ENCODE measurements at places on chromosomes 7 and 10.

DNA sequence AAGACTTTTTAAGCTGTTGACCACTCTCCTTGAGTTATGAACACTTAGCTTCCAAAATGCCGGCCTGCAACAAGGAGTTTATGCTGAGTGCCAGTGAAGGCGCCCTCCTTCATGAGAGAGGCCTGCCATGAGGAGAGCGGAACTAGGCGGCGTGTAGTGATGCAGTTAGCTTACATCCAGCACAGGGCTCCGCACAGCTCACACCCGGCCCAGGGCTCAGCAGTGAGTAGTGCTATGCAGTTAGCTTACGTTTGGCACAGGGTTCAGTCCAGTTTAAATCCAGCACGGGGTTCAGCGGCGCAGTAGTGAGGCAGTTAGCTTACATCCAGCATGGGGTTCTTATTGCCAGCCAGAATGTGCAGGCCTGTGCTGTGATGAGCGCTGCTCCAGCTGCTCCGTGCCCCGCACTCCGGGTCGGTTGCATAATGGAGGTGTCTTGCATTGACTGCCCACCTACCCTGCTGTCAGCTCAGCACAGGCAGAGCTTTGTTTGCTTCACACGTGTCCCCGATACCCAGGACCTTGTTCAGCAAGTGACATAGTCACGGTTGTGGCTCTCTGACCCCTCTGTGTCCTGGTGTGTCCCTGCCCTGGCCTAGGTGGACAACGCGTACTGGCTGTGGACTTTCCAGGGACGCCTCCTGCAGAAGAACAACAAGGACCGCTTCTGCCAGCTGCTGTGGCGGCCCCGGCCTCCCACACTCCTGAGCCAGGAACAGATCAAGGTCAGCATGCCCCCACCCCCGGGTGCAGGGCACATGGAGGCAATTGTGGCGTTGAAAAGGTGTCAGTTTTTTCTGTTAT lies 21.9 kb downstream of the EIF3B start:
- DNase-seq = no peak

- DNase-seq = no peak
These were observed 270.4 kb downstream of the RELN start for GRCh38 chr7:103719070-103719469.

DNA sequence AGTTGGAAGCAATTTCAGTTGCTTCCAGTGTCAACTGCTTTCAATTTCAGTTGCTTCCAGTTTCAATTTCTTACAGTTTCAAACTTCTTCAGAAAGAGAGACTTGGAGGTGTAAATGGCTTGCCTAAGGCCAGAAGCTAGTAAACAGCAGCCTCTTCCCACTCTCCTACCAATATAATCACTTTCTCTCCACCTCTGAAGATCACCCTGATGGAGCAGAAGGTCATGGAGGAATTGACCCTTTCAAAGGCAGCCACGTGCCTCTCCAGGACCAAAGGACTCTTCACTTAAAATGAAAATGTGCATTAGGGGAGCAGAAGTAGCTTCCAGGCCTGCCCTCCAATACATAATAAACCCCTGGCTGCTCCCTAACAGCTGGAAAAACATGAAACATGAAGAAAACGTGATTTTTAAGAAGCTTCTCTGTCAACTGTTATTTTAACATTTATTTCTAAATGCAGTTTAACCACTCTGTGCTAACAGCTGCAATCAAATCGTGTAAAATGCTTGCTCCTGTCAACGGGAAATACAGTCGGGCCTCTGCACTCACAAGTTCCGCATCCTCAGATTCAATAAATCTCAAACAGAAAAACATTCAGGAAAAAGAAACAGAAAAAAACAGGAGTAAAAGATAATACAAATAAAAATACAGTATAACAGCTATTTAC lies 1020.6 kb downstream of the XPNPEP1 start:
- DNase-seq = no peak

- DNase-seq = no peak
These were observed 143.6 kb downstream of the CUBN start for GRCh38 chr10:16986082-16986405.

DNA sequence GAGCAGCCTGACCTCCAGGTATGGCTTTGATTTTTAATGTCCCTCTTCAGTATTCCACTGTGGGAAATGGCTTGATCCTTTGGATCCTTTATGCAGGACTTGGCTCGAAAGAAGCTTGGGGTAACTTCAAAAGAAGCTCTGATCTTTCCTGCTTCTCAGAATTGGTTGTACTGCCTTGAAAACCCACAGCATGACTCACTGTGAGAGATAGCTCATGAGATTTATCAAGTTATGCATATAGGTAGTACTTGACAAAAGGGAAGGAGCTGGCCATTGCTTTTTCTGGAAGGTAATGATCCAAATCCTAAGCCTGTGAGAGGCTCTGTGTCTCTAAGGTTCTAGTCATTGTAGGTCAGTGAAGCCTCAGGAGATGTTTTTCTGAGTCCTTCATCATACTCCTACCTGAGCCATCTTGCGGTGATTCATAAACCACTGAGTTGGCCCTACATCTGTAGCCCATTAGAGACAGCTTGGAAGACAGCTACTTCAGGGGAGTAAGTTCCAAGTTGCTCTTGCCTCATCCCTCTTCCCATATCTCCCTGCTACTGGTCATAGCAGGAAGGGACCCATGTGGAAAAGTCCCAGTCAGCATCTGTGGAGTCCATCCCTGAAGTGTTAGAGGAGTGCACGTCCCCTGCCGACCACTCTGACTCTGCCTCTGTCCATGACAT lies 36.7 kb upstream of the NFKB2 start:
- DNase-seq = no peak

- DNase-seq = peak; percentile 57
These were observed 128.6 kb upstream of the PTPRZ1 start for GRCh38 chr7:121744319-121744718.

DNA sequence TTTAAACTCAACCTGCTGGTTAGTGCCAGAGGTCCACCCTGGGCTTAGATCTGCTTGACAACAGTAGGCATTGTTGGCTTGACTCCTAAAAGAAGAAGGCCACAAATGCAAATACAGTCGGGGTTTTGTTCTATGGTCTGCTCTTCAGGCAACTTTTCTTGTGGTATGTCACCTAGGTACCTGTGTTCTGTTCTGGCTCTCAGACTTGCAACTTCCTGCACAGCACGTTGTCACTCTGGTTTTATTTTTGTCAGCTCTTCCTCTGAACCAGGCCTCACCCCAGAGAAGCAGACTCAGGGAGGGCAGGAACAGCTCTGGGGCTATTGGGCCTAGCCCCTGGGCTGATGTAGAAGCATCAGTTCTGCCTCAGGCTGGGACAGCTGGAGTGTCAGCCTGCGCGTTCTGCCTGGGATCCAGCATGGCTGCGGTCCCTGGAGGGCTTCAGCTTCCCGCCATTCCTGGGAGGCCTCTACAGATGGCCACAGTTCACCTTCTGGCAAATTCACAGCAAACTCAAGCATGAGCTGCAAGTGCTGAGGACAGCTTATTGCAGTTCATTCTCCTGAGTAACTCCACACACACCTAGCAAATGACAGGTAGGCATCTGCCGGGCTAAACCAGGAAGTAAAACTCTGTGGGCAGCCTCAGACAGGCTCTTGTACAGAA lies 11.0 kb upstream of the PDCD4 start:
- no peak for DNase-seq

- DNase-seq = no peak
These were observed 255 bp downstream of the MAGI2 start for GRCh38 chr7:79453266-79453557.

GRCh38 chr10:17412323-17412722 lies 42.1 kb downstream of the ST8SIA6 start:
- no peak for DNase-seq

DNA sequence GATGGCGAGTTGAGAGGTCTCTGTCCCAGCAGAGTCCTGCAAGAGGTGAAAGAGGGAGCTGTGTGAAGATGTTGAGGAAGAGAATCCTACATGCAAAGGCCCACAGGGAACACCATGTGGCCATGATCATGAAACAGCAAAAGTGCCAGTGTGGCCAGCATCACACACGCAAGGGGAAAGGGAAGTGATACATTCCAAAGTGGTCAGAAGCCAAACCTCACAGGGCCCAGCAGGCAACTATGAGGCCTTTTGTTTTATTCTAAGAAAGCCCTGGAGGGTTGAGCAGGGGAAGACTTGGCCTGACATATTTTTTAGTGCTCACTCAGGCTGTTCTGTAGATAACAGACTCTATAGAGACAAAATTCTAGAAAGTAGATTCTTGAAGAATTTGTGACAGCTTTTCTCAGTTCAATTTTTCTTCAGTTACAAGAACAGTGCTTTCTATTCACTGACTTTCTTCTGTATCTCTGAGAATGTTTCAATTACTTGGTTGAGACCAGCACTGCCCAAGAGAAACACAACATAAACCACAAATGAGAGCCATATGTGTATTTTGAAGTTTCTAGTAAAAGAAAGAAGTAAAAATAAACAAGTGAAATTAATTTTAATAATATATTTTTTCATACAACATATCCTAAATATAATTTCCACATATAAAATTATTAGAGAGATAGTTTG lies 82.3 kb downstream of the HTR7 start:
- no peak for DNase-seq

DNA sequence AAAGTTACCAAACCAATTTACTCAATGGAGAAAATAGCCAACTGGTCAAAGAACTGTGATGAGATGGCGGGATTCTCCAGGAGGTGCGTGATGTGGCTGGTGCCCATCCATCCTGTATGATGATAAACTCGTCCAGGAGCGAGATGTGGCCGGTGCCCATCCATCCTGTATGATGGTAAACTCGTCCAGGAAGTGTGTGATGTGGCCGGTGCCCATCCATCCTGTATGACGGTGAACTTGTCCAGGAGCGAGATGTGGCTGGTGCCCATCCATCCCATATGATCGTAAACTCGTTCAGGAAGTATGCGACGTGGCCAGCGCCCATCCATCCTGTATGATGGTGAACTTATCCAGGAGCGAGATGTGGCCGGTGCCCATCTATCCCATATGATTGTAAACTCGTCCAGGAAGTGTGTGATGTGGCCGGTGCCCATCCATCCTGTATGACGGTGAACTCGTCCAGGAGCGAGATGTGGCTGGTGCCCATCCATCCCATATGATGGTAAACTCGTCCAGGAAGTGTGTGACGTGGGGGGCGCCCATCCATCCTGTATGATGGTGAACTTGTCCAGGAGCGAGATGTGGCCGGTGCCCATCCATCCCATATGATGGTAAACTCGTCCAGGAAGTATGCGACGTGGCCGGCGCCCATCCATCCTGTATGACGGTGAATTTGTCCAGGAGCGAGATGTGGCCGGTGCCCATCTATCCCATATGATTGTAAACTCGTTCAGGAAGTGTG lies 496.2 kb downstream of the DNAJB6 start:
- no peak for DNase-seq

DNA sequence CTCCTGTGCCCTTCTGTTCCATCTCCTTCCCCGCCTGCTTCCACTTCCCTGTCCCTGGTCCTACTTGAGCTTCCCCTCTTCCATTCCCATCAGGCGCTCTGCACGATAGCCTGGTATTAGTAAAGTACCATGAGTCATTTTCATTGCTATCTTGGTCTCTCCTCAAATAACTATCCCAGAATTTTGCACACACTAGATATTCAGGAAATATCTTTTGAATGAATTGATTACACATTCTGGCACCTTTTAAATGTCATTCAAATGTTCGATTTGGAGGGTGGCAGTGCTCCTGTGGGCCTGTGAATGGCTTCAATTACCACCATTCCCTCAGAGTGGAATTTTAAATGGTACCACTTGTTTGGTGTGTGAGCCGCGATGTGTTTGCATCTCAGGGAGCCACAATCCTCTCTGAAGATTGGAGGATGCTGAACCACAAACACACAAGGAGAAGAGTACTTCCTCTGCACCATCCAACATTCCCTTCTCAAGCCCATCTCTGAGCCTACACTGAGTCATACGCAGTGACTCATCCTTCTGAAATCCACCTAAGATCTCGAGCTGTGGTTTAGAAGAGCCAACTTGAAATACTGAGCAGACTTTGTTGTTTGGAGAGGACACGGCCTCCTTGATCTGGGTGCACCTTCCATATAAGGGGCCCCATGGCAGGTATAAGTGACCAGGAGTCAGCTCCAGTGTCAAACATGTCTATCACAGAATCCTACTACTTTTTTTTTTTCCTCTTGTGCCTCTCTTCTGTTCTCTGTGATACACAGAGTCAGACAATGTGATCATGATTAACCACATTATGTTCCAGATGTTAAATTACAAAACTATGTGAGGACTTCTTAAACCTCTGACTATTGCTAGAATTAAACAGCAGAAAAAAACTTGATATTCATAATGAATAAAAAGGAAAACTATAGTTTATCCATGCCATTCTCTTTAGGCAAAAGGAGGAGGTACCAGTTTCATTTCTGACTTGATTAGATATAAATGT lies 81.9 kb downstream of the BMPER start:
- peak; percentile 97 for DNase-seq

DNA sequence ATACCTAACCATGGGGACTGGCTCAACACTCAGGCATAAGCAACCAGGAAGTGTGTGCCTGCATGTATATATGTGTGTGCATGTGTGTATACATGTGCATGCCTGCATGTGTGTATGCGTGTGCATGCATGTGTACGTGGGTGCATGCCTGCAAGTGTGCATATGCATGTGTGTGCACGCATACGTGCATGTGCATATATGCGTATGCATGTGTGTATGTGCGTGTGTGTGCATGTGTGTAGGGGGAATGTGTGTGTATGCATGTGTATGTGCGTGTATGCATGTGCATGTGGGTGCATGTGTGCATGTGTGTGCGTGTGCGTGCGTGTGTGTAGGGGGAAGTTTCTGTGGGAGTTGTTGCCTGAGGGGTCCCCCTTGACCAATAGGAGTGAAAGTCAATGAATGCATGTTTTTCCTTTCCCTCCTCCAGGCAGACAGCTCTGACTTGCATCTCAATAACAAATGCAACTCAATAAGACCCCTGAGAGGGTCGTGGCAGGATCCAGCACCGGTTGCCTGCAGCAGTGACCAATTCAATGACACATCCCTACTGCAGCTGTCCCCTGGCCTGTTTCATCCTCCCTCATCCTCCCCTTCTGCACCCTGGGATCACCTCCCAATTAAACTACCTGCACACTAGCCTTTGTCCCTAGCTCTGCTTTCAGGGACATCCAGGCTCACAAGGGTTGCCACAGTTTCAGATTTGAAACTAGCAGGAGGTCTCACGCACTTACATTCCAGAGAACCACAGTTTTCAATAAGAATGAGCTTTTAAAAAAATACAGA lies 27.0 kb upstream of the FZD8 start:
- DNase-seq = no peak

DNA sequence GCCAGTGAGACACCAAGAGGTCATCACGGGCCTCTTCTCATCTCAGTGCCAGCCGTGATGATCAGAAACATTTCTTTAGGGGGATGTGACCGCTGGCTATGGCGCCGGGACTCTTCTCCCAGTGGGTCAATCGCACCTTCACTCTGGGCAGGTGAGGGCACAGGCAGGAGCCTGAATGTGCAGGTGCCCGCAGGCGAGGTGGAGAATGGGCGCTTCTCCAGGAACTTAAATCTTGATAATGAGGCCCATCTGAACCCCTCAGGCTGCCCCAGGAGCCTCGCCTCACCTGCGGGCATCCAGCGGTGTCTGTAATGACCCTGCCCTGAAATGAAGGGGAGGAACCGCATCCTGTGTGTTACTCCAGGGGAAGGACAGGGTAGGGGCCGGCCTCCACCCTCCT lies 204.7 kb downstream of the ADARB2 start:
- DNase-seq = no peak
